ENCODE measurements at places on chromosomes 7 and 10.

GRCh38 chr7:143499743-143500348 is 22.2 kb downstream of the TAS2R41 start:
- no peak for DNase-seq

DNA sequence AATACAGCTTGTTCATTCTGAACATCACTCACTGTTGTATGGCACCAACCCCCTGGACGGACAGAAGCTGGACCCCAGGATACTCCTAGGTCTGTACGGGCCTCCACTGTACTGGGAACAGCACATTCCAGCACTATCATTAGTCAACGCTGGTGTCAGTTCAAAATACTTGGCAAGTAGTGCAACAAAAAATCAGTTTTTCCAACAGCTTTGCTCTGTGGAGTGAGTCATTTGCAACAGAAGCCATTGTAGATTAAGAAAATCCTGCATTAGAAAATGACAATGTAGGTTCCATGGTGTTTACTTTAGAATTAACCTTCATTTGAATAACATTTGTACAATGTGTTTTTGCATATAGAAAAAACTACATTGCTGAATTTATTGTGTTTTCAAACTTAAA is 266.6 kb downstream of the HDAC9 start:
- DNase-seq = no peak

- DNase-seq = no peak
These were observed 261.6 kb upstream of the AOAH start for GRCh38 chr7:36985866-36986400.

- DNase-seq = no peak
These were observed 83.2 kb upstream of the CAPZA2 start for GRCh38 chr7:116779216-116779615.

DNA sequence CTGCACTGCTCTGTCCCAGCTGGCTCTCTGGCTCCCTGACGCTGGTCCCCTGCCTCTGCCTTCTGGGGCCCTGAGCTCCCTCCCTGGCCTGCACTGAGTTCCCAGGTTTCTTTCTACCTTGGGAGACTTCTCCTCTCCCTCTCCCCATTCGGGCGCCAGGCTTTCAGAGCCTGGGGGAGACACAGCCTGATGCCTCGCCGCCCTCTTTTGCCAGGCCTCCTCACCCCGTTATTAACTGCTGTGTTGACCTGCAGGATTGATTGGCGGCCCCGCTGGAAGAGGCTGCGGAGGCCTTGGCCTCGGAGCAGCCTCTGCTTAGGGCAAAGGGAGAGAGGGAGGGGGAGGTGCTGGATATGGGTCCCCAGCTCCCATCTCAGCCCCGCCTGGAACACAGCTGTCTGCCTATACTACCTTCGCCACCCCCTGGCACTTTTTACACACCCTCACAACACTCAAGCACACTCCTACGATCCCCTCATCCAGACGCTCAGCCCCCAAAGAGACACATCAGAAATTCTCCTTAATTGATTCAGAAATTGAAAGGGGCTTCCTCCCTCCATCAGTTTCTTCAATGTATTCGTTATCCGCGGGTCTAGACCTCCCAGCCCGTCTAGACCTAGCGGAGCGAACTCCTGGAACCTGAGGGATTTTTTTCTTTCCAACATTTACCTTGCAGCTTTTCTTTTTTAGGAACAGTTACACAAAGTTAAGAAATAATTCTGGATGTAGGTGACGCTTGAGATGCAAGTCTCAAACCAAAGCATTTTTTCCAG is 7.1 kb upstream of the PAX2 start:
- DNase-seq = no peak

- peak; percentile 55 for DNase-seq
These were observed 279.2 kb downstream of the PRPF18 start for GRCh38 chr10:13865758-13866491.

- DNase-seq = peak; percentile 44
These were observed 153.7 kb downstream of the DNAJB6 start for GRCh38 chr7:157490465-157490912.

GRCh38 chr10:486206-486605 is 203.3 kb downstream of the DIP2C start:
- DNase-seq = peak; percentile 39

DNA sequence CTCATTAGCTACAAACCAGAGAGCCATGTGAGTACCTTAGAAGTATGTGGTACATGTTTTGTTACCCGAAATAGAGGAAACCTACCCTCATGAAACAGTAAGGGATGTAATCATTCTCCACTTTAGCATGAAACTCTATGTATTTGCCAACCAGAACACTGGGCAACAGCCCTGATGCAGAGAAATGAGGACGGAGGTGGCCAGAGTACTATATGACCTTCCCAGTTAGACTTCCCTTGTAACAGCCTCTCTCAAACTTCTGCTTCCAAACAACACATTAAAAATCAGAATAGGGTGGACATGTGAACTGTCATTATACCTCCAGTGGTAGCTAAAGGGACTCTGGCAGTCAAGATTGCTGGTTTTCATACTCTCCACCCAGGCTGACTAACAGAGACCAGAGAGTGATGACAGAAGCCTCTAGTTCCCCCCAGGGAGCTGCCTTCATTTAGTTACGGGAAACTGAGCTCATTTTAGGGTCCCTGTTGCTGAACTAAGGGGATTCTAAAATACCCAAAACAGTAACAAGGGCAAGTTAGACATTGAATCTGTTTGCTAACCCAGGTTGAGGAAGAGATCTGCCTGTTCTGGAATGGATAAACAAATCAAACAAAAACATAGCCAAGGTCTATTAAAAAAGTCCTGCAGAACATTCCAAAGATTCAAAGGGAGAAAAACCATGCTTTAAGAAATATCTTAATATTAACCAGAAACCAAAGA is 83.1 kb downstream of the VPS41 start:
- no peak for DNase-seq

DNA sequence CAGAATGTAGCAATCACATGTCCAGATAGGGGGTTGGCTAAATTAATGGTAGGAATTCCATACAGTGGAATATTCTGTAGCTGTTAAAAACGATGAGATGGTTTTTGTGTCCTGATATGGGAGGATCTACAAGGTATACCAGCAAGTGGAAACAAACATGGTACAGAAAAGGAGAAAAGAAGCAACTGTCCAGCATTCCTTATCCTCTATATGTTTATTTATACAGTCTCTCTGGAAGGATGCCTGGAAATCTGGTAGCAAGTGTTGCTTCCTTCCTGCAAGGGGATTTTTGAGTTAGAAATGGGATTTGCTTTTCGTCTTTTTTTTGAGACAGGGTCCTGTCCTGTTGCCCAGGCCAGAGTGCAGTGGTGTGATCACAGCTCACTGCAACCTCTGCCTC is 19.3 kb downstream of the IL15RA start:
- DNase-seq = no peak

GRCh38 chr10:63761243-63761642 is 240.0 kb downstream of the REEP3 start:
- DNase-seq = no peak

Measured in foreskin keratinocyte (primary cell).